ENCODE measurements at places on chromosomes 2 and 18.

DNA sequence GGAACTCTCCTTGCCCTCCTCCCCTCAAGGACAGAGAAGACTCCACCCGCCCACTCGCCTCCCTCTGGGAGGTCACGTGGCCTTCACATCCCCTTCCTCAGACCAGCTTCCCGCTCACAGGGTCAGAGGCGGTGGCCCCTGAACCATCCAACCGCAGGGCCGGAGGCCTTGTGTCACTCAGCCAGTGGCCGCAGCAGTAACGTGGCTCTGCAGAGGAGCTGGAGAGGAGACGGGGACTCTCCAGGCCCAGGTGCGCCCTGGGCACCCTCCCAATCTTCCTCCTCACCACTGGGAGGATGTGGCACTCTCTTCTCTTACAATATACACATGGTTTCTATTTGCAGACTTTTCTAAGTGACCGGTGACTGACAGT, 161.7 kb downstream of the TWIST2 start:
- no peak for DNase-seq

DNA sequence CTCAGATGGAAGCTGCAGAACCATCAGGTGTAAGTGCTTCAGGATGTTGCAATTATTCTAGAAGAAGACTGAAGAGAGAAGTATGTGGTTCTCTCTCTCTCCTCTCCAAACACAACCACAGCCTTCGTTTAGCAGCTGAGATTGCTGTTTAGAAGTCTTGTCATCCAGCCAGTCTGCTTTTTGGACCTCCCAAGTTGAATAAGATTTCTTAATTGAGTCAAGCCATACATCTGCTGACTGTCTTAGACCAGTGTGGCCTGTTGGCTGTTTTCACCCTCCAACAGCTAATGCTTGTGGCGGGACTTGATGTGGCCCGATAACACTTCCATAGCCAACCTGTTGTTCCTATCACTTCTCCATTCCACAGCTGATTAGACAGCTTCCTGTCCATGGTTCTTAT, 91.3 kb upstream of the TMEM17 start:
- peak; percentile 98 for DNase-seq

- no peak for DNase-seq
Observed at GRCh38 chr2:904246-905024, 46.2 kb upstream of the SNTG2 start.

GRCh38 chr2:49845671-49846070, 691.4 kb upstream of the FSHR start:
- DNase-seq, result no peak

GRCh38 chr2:69122271-69122670, 109.3 kb downstream of the ANTXR1 start:
- peak; percentile 64 for DNase-seq

GRCh38 chr18:22048221-22048620, 121.2 kb upstream of the GATA6 start:
- DNase-seq, result no peak

DNA sequence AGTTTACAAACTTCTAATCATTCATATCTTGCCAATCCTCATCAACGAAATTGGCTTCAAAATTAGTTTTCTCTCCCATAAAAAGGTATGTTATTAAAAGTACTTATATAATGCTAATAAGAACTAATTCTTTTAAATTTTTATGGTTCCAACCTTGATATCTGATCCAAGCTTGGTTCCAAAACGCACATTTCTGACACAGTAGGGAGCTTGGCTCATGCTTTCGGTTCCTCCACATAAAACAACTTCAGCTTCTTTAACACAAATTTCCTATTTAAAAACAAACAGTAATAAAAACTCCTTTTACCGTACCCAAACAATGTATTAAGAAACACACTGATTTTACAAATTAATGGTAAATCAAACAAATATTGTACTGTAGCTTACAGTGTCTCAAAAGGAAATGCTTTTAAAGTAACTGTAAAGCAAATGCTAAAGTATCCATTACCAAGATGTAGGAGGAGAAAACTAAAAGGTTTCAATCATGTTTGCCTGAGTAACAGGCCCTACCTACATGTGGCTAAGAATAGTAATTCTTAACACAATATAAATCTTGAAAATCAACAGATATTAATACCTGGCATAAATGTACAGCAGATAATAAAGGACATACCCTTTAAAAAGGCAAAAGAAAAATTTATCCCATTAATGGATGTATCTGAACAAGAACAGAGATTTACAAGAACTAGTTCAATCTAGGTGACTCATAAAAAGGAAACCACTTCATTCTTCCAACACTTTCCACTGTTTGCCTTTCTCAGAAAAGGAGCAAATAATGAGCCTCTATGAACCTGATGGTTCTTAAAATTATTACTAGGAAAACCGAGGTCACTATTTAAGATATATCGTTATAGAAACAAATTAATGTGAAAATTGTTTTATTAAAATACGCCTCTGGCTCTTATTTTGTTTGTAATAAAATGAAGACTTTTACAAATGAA, 17.5 kb downstream of the ACAA2 start:
- no peak for DNase-seq

DNA sequence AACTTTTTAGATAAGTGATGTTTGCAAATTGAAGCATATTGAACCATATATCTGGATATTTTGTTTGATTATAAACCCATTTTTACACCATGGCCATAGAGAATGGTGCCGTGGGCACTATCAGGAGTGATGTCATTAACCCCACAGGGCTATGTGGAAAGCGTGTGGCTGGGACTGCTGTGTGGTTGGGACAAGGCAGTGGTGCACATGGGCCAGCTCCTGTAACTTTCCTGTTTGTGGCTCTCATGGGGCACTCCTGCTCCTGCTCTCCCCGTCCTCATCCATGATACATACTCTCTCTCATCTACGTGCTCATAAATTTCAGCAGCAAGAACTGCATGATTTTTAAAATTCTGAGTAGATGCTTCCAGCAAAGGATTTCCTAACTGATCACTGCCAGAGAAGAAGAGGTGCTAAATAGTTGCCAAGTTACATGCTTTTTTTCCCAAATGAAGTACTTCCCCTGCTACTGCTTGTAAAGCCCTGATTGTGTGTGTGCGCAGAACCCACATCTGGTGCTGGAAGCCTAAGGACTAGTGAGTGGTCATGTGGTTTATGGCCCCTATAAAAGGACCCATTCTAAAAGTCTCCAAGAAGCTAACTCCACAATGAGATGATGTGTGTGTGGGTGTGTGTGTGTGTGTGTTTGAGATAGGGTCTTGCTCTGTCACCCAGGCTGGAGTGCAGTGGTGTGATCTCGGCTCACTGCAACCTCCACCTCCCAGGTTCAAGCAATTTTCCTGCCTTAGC, 240.8 kb downstream of the NEDD4L start:
- no peak for DNase-seq

- no peak for DNase-seq
Observed at GRCh38 chr18:79756826-79757225, 40.9 kb upstream of the KCNG2 start.

GRCh38 chr18:48116873-48117630, 186.6 kb upstream of the SMAD2 start:
- no peak for DNase-seq

- DNase-seq, result no peak
Observed at GRCh38 chr18:54102123-54102522, 122.3 kb downstream of the MBD2 start.

GRCh38 chr2:111167863-111168162, 47.1 kb downstream of the BCL2L11 start:
- DNase-seq, result no peak

- no peak for DNase-seq
Observed at GRCh38 chr2:41736586-41736985, 311.2 kb upstream of the PKDCC start.

DNA sequence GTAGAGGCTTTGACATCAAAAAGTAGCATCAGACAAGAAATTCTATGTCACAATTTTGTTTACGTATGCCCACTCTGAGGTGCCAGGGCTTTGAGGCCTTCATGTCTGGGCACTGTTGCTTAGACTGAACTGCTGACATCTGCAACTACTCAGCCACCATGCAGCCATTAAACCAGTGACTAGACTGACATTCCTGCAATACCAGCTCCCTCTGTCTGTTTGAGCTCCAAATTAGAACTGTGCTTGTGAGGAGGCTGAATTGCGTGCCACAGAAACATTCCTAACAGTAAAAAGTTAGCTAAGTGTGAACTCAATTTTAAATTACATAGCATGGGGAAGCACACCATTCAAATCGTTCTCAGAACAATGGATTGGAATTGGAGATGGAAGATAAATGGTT, 163.2 kb downstream of the INSIG2 start:
- DNase-seq, result peak; percentile 91

- peak; percentile 87 for DNase-seq
Observed at GRCh38 chr2:239267288-239267951, 133.4 kb downstream of the HDAC4 start.

DNA sequence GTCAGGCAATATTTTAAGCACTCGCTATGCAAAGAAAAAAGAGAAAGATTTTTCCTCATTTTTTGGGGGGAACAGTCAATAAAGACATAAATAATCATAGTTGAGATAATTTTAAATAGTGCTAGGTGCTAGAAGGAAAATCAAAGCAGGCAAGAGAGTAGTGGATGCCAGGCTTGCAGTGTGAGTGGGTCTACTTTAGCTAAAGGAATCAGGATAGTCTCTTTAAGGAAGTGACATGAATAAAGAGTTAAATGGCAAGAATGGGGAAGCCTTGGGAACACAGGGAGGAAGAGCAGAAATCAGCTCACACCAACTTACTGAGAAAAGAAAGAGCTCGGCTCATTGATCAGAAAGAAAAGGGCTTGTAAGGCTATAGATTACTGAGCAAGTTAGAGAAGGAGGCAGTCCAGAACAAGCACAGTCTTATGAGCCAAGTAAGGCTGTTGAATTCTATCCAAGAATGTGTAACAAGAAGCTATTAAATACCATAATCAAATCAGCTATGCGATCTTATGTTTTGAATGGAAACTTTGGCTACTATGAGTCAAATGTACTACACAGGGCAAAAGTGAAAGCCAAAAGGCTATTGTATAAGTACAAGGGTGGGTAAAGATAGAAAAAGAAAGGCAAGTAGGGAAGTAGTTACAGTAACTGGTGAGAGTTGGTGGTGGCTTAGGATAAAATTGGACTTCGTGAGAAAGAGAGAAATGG, 833.8 kb upstream of the PIK3C3 start:
- DNase-seq, result peak; percentile 87

DNA sequence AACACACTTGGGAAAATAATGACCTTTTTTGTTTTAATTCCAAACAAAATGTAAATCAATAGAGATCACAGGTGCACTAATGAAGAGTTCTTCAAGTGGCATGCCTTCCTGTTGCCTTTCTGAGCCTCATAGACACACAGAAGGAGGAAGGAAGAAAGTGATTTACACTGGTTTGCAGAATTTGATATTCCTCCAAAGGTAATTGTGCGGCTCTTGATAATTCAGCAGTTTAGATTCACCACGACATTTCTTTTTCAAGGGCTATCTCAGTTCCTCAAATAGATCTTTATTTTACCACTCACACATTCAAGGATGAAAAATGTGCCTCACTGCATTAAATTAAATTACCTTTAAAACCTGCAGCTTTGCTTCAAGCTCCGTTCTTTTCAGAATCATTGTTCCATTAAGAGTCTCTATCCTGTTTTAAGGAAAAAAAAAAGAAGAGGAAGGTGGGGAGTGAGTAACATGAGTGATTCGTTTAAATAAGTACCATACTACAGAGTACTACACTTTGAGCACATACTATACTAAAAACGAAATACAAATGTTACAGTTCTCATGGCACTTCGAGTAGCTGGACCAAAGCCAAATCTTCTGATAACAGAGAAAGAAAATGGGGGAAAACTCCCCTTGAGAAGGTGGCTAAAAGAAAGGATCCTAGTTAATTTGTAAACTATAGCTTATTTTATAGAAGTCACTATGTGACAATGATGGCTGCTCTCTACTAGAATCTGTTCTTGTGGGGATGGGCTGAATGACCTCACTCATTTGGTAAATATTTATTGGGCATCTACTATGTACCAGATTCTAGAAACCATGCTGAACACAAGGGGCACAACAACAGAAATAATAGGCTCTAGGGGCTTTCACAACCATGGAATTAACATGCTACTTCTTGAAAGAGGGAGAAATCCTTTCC, 16.6 kb downstream of the CYTIP start:
- no peak for DNase-seq

- peak; percentile 59 for DNase-seq
Observed at GRCh38 chr18:8480506-8481328, 128.5 kb upstream of the RAB12 start.

DNA sequence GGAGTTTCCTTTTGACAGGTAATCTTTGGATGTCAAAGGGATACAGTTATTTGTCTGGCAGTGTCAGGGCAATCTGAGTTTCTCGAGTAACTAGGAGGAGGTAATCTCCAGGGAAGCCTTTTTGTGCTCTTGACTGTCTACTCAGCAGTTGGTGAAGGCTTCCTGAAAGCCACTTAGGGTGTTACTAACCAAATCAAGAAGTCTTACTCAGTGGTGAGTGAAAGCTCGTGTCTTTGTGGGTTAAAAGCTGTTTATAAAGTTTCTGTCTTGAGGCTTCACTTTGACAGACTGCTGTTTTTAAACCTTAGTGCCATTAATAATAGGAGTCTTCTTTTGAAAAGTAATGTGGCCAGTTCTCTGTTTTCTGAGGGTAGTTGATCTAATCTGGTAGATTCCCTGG, 1.7 kb downstream of the THSD7B start:
- DNase-seq, result no peak

DNA sequence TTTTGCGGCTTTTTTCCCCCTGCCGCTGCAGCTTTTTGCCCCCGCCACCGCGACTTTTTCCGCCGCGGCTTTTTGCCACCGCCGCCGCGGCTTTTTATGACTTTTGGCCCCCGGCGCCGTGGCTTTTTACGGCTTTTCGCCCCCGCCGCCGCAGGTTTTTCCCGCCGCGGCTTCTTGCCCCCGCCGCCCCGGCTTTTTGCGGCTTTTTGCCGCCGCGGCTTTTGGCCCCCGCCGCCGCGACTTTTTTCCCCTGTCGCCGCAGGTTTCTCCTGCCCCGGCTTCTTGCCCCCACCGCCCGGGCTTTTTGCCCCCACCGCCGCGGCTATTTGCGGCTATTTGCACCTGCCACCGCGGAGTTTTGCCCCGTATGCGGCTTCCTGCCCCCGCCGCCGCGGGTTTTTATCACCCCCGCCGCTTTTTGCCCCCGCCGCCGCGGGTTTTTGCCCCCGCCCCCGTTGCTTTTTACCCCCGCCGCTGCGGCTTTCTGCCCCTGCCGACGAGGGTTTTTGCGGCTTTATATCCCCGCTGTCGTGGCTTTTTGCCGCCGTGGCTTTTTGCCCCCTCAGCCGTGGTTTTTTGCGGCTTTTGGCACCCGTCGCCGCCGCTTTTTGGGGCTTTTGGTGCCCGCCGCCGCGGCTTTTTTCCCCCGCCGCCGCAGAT, 2750.9 kb downstream of the RPIA start:
- DNase-seq, result no peak

DNA sequence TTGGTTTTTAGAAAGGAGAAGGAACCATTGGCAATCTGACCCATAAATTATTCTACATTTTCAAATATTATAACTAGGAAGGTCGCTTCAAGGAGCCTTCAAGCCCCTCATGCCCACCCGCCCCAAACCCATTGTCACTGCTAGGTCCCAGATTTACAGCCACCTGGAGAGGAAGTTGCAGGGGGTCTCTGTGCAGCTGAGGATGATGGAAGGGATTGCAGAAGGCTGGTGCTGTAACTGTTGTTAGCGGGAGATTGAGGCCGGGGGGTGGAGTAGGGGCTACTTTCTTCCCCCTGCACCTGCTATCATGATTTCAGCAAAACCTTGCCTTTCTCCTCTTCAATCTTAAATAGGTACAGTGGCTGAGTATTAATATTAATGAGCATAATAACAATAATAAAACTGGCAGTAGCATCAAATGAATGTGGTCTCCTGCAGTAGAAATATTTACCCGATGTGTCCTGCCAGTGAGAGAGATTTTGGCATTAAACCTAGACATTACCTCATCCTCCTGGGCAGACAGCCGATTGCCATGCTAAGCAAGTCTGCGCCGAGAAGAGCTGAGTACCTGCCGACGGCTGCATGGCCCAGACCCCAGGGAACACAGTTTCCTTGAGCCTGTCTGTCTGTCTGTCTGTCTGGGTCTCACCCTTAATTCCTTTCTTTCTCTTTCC, 225.4 kb downstream of the FAM210A start:
- peak; percentile 86 for DNase-seq
